IPS-NIHi11 (cell line): ENCODE measurements at places on chromosomes 11 and 22.

DNA sequence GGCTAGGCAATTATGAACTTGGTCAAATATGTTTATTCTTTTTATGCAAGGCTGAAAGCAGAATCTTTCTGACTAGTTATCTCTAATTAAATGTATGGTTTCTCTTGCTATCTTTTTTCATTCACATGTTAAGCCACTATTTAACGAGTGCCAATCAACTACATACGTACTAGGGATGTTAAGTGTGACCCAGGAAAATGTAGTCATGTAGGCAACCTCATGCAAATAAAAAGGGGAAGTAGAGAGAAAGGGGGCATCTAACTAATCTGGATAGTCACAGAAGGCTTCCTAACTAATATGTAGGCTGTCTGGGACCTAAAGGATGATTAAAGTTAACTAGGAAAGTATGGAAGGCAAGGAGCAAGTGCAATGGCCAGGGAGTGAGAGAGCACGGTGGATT lies 23.5 kb downstream of the TBRG1 start:
- no peak for DNase-seq

DNA sequence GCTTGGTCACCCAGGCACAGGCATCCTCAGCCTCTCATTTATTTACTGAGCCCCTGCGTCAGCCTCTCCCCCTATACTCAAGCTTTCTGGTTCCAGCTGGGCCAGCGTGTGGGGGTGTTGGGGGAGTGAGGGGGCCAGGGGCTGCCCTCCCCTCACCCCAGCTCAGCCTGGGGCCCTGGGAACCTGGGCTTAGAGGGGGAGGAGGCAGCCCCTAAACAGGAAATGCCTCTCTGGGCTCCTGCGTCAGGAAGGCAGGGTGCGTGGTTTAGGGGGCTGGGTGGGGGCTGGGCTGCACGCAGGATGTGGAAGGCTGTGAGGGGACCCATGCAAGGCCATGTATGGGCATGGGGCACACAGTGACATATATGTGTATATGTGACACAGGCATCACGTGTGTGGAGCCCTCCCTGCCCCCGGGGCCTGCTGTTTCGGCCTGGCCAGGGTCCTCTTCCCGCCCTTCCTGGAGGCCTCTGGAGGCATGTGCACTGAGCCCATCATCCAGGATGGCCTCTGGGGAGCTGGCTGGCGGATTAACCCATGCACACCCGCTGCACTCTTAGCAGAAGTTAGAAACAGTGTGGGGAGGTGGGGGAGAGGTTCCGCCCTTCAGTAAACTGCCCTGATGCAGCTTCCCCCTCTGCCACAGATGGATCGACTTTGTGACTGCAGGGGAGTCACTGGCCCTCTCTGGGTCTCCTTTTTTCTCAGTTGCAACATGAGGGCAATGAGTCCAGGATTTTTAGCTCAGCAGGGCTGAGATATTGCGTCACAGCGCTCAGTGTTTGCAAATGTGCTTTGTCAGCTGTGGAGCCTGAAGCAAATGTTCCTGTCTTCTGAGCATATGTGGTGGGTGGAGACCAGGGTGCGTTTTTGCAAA lies 1.1 kb upstream of the CD248 start:
- no peak for DNase-seq

DNA sequence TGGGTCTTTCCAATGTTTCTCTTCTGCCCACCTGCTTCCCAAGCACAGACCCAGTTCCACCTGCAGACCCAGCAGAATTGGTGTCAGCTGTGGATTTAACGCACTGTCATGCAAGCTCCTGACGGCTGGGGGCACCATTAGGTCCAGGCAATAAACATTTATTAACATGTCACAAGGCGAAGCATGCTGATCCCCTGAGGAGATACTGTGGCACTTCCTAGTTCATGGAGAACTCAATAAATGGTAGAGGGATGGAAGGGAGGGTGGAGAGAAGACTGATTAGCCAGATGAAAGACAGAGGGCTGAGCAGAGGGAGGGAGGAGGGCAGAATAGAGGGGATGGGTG lies 68.3 kb upstream of the TSPAN18 start:
- DNase-seq: peak; percentile 50

GRCh38 chr11:64643256-64643881 lies 52.3 kb downstream of the SLC22A12 start:
- peak; percentile 85 for DNase-seq

- DNase-seq: no peak
These were observed 552 bp downstream of the CNIH2 start for GRCh38 chr11:66278363-66279091.

- peak; percentile 94 for DNase-seq
These were observed 39.3 kb upstream of the CELSR1 start for GRCh38 chr22:46576556-46577367.

GRCh38 chr22:29030016-29030617 lies 31.5 kb downstream of the C22orf31 start:
- DNase-seq: peak; percentile 12

DNA sequence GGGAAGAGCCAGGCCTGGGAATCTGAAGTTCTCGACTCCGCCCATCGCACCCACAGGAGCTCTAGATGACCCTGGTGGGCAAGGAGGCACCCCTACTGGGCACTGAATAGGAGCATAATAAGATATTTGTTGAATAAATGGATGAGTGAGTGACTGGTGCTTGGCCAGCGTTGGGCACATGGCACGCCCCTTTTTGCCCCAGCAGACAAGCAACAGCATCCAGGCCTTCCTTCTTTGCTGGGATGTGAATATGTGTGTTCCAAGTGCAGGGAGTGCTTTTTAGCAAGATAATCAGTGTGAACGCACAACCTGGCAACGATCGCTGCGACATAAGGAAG lies 443 bp upstream of the CELF1 start:
- no peak for DNase-seq

DNA sequence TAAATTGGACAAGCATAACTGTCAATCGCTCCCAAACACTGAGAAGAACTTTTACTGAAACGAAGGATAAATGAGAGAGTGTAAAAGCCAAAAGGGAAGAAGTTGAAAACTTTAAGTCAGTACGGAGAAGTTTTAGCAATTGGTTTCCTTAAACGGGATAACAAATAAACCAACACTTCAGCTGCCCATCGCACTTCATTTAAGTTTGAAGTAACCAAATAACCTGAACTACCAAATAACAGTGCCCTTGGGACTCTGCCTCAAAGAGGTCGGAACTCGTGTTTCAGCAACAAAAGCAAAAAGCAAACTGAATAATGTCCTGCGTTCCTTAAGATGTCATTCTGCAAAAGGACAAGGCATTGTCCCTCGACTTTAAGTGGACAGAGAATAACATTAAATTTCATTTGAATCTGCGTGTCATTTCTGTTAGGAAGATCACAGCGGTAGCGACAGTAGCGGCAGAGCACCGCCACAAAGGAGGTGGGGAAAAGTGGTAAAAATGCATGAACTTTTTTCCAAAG lies 127.0 kb upstream of the C11orf58 start:
- no peak for DNase-seq

- no peak for DNase-seq
These were observed 149.6 kb downstream of the CWF19L2 start for GRCh38 chr11:107307991-107308390.

- DNase-seq: peak; percentile 80
These were observed at the start of gene SEC14L2 for GRCh38 chr22:30396871-30397655. TSS of gene SEC14L2 (plus strand) at chr22:30397018. CDS start at chr22:30397117, 99 bp downstream.

DNA sequence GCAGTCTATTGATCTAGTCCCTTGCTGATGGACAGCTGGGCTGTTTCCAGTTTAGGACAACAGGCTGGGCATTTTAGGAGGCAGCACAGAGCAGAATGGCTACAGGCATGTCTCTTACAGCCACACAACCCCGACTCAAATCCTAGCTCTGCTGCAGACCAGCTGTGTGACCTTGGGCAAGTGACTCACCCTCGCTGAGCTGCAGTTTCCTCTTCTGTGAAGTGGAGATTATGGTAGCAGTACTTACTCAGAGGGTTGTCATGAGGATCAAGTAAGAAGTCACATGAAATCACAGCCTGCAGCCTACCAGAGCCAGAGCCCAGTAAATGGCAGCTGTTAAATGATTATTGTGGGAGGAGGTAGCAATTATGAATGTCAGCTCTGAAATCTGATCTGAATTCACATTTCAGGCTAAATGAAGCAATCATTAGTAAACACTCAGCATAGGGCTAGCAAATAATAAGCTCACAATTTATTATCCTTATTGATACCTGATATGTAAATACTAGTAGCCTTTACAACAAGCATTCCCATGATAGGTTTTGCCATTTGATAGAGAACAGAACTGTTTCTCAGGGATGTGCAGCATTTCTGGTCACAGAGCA lies 58.9 kb downstream of the MYEOV start:
- DNase-seq: no peak

- peak; percentile 75 for DNase-seq
These were observed 28.9 kb downstream of the SLC22A12 start for GRCh38 chr11:64619811-64620380.

DNA sequence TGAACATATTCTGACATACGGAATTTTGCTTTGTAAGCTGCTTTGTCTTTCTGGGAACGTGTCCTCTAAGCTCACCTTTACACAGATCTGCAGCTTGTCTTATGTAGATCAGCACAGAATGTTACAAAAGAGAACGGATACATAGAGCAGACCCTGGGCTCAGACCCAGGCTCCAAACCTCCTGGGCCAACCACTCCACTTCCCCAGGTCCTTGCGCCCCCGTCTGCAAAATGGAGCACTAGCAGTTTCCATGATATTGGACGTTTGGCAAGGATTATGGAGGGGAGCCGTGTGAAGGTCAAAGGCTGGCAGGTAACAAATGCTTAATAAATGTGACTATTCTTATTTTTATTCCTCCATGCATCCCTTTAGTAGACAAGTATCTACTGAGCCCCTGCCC lies 358.4 kb downstream of the CTTN start:
- no peak for DNase-seq
